ENCODE measurements at places on chromosomes 6 and 20.

GRCh38 chr20:57329608-57330221, at the start of gene SPO11:
Gene SPO11, plus strand, starts transcription at chr20:57329803. Its CDS starts 65 bp downstream, at chr20:57329868.
- no peak for DNase-seq

GRCh38 chr20:31881945-31882344, 11.5 kb downstream of the TTLL9 start:
- DNase-seq = no peak

DNA sequence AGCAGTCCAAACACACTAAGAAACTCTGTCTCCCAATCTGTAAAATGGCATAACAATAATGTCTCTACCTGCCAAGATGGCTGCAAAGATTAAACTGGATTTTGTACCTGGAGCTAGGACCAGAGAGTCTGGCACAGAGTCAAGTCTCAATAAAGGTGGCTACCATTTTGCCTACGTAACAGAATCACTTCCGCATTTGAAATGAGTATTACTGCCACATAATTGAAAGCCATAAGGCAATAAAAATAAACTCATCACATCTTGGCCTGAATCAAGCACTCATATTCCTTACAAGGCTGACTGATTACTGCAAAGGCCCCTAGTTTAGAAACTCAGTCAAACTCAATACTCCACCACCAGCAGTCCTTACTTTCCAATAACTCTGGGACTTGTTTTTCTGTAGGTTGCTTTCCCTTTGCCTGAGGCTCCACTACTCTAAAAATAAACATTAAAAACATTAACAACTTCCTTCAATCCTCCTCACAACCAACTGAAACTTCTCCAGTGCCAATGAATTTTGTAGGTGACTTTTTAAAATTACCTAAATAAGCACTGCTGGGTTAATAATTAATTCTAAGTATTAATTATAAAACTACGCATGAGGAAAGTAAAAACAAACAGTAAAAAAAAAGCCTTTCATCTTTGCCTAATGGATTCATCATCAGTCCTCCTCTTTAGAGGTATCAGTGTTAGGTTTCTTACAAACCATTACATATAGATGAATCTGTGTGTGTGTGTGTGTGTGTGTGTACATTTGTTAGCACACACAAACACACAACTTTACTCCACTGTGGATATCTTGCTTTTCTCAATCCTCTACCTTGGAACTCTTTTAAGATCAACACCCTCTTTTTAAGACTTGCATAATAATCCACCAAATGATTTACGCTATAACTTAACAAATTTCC, 3.7 kb downstream of the KIF16B start:
- no peak for DNase-seq

DNA sequence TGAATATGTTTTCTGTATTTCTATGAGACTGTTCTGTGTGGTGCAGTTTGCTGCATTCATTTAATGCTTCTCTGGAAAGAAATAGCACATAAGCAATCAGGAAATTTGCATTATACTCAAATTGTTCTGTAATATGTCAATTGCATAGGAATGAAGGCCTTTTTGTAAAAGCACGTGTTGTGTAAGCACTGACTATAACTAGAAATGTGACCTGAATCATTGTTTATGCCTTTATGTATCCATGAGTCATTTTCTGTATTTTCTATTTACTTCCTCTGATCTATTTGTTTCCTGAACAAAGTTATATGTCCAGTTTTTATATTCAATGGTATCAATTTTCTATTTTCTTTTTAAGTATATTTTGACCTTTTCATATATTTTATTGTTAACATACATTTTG, 1455.3 kb downstream of the GRIK2 start:
- DNase-seq = no peak

GRCh38 chr6:3088968-3089367, 20.7 kb downstream of the RIPK1 start:
- DNase-seq = no peak

DNA sequence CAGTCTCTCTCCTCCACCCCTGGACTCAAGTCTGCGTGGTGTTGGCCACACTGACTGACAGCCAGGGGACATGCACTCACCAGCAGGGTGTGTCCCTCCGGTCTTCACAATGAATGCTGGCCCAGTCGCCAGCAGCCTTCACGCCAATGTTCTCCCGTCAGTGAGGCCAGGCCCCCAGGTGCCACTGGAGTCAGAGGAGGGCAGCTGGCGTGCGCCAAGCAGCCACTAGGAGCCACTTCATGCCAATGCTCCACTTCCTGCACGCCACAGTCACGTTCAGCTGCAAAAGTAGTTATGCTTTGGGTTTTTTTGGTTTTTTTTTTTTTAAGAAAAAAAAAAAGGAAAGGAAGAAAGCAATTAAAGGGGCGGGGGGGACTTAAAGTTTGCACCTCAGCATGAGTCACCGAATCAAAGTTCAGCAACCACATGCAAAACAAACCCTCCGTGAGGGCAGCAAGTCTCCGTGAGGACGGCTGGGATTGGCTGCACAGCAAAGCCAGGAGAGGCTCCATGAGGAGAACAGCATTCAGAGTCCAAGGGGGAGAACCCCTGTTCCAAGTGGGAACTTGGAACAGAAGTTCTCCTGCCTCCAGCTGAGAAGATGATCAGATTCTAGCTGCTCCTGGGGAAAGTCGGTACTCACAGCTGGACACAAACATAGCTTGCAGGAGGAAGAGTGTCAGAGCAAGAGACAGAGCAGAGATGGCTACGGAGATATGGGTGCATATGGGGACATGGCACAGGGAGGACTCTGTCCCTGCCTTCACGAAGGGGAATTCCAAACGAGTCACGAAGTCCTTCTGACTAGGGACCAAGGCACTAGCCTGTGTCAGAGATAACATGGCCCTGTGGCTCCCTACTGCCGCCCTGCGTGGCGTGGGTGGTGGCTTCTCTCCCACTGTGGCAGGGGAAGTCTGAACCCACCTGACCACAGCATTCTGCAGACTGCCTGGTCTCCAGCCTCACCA, at the start of gene ZC3H12D:
TSS of gene ZC3H12D (minus strand) at position 282 of the 968 bp plus-strand sequence. CDS start 10,471 bp downstream, outside the sequence.
- DNase-seq = peak; percentile 58

DNA sequence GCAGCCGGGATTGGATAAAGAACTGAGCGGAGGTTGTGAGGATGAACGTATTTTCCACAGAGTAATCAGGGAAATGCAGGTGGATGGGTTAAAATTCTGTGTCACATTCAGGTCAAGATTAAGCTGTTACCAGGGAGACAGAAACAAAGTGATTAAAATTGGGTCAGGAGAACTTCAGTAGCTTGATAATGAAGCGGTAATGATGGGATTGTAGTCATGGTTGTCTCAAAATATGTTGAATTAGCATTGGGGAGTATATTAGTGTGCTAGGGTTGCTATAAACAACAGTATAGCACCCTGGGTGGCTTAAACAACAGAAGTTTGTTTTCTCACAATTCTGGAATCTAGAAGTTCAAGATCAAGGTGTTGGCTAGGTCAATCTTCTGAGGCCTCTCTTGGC, 155.5 kb downstream of the GJA1 start:
- DNase-seq = no peak

DNA sequence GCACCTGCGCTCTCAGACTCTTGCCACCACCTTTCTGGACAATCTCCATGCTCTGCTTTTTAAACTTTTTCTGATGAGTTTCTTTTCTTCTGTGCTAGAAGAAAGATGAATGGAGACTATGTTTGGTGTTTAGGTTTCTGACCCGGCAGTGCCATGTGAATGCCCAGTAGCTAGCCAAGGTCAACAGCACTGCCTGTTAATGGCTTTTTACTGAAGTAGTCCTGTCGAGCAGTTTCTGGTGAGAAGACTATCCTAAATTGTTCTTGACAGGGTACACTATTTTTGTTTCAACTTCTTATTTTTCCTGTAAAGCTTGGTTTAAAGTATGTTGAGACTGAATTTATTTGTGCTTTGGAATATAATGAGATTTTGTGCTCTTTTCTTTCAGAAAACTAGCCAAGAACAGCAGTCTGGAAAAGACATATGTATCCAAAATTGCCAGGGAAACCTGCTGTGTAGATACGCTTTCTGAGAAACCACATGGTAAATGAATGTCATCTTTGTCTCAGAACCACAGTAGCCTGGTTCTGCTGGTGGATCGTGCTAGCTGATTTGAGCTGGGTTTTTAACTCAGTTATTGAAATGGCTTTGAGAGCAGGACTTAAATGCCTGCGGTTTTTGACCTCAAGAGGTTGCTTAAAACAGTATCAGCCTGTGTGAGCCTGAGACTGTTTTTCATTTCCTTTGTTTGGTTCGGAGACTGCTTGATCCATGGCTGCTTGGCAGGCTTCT, 48.1 kb downstream of the KCNS1 start:
- DNase-seq = no peak

- DNase-seq = no peak
Measured at GRCh38 chr6:15213838-15214400, 31.9 kb upstream of the JARID2 start.

DNA sequence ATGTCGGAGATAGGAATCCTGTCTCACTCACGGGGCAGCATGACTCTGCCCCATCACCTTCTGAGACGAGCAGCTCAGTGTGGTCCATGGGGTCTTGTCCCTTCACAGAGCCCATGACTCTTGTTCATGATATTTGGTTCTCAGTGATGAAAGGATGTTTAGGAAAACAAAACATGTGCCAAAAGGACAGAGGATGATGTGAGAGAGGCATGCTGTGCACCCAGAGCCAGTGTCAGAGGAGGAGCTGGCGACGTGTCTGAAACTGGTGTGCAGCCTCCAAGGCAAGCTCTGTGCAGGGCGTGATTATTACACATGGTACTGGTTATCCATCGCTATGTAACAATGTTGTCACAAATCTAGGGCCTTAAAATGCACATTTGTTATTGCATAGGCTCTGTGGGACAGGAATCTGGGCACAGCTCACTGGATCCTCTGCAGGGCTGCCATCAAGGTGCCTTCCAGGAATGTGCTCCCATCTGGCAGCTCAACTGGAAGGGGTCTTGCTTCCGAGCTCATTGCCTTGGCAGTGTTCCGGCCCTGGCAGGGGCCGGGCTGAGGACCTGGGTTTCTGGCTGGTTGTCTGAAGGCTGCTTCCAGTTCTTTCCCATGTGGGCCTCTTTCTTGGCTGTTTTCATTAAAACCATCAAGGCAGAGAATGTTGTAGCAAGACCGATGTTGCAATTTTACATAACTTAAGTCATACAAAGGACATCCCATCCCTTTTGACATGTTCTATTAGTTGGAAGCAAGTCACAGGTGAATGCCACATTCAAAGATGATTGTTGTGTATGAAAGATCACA, 175.4 kb downstream of the ERMARD start:
- no peak for DNase-seq

DNA sequence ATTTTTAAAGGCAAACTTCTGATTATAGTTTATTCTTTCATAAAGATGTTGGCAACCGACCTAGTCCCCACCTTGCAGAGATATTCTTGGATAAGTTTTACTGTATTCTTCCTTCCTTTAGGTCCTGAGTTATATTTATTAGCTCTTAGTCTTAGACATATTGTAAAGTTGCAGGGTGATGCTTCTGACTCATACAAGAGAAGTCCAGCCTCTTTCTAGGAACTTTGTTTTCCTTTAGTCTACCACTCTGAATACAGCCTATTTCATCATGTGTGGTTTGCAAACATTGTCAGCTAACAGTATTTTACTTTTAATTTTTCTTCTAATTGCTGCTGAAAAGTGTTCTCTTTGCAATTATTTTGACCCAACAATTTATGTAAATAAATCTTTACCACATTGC, 686.7 kb downstream of the COL12A1 start:
- no peak for DNase-seq

DNA sequence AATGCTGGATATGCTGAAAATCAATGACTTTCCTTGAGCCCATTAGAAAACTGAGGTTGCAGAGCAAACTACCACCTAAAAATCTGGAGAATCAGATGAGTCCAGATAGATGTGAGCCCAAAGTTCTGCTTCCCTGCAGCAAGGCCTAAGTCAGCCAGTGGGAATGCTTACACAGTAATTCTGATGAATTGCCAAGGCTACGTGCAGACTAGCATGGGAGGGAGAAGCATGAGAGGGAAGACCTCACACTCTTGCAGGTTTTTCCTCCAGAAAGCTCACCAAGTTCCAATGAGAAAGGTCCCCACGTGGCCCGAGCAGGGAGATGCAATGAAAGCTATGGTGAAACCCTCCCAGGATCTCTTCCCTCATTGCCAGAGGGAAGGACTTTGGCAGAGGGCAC, 104.8 kb upstream of the SIRPA start:
- DNase-seq = no peak

GRCh38 chr20:1434571-1435336, 31.9 kb downstream of the NSFL1C start:
- peak; percentile 17 for DNase-seq

GRCh38 chr6:7042056-7042653, 65.6 kb upstream of the RREB1 start:
- no peak for DNase-seq

GRCh38 chr20:3922983-3923339, 33.8 kb downstream of the PANK2 start:
- DNase-seq = no peak

DNA sequence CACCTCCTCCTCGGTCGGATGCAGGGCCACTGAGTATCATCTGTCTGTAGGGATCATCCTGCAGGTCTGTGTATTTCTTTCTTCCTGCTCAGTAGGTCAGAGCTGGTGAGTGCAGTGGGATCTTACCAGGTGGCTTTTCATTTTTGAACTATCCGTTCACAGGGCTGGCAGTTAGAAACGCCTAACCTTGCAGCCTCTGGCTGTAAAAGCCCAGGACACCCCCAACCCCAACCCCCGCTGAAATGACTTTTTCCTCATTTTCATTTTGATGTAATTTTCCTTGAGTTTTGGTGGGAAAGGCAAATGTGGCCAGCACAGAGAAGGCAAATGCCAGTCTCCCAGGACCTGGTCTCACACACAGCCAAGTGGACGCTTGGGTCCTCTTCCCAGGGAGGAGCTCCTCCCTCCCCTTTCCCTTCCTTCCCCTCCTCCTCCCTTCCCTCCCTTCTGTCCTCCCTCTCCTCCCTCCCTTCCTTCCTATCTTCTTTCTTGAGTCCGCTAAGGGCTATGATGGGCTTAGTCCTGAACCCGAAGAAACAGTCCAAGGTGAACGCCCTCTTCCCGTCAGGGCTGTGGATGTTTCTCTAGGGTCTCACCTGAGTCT, 36.0 kb downstream of the TMEM242 start:
- no peak for DNase-seq
